H54 (cell line): ENCODE measurements at places on chromosomes 11 and 22.

- DNase-seq = no peak
Measured at GRCh38 chr11:115527534-115528125, 23.4 kb upstream of the CADM1 start.

GRCh38 chr11:125262194-125262829, 97.8 kb downstream of the PKNOX2 start:
- DNase-seq = no peak

DNA sequence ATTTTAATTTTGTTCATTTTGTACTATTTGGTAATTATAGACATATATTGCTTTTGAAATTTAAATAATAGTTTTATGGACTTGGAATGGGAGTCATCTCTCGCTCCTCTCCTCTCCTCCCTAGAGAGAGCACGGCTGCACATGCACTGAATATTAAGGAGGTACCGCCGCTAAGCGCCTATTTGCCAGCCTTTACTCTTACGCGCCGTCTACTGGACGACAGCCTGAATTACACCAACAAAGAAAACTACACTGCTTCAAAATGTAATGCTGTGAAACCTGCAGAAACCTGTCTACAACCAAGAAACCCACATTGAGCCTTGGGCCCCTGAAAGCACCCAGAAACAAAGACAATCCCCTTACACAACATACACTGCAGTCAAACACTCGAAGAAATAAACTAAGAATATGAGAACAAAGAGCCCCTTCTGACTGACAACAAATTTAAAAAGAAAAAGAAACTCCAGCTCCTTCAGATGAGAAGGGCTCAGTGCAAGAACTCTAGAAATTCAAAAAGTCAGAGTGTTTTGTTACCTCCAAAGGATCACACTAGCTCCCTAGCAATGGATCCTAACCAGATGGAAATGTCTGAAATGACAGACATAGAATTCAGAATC, 737.2 kb downstream of the LRRC4C start:
- peak; percentile 13 for DNase-seq

DNA sequence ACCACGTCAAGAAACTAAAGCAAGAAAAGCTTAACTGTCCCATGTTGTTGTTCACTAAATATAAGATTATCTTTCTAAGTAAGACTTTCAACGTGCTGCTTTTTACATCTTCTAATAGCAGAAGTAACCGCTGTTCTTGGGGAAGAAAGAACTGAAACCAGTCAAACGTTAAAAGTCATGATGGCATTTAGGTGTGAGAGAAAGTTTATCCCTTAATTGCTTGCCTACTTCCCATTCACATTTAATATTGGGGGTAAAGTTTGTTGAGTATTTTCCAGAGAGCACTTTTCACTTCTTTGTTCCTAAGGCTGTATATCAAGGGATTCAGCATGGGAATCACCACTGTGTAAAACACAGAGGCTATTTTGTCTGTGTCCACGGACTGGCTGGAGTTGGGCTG, 970 bp downstream of the OR5B21 start:
- DNase-seq = no peak

DNA sequence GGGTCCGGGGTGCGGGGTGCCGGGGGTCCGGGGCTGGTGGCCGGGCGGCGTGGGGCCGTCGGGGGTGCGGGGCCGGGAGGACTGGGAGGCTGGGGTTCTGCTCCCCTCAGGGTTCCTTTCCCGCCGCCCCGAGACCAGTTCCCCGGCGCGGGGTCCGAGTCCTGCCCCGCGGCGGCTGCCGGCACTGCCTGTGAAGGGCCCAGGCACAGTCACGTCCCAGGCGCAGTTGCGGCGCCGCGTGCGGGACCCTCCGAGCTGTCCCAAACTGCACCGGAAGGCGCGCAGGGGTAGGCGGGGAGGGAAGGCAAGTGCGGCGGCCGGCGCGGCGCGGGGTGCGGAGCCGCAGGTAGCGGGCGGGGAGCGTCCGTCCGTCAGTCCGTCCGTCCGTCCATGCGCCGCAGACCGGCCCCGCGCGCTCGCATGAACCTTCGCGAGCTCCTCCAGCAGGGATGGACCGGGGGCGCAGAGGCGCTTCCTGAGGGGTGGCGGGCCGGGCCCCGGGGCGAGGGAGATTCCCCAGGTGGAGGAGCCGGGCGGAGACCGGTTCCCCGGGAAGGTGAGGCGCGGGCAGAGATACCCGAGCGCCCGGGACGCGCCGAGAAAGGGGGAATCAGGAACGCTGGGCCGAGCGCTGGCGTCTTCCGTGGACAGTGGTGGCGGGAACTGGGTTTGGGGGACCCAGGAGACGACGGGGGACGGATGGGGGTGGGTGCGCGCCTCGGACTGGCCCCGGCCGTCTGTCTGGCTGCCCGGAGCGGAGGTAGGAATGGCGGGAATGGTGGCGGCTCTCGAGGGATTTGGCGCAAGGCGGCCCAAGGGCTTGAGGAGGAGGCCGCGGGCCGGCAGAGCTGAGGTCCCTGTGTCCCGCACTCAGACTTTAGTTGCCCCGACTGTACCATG, 3.1 kb upstream of the ADORA2A start:
- DNase-seq = no peak

- DNase-seq = no peak
Measured at GRCh38 chr22:49057910-49058309, 769.8 kb downstream of the BRD1 start.

- no peak for DNase-seq
Measured at GRCh38 chr22:50314455-50315288, 7.2 kb upstream of the PLXNB2 start.

- DNase-seq = no peak
Measured at GRCh38 chr11:15931497-15931896, 424.8 kb downstream of the SOX6 start.

DNA sequence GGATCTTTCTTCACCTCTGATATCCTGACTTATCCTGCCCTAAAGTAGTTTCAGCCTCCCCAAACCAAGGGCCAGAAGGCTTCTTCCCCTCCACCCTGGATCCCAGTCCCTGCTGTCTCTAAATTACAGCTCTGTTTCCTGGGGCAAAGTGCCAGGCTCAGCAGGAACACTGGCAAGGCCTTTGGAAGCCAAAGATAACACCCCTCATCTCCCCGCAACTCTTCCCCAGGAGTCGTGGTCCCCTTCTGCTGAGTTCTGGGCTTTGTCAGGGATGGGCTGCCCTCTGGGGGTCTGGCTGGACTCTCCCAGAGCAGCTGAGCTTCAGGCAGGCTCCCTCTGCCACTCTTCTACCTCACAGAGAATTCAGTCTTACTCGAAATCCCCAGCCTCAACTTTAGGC, 53.8 kb upstream of the AMPD3 start:
- DNase-seq = no peak

- DNase-seq = no peak
Measured at GRCh38 chr22:38732251-38732815, 23.5 kb downstream of the SUN2 start.

DNA sequence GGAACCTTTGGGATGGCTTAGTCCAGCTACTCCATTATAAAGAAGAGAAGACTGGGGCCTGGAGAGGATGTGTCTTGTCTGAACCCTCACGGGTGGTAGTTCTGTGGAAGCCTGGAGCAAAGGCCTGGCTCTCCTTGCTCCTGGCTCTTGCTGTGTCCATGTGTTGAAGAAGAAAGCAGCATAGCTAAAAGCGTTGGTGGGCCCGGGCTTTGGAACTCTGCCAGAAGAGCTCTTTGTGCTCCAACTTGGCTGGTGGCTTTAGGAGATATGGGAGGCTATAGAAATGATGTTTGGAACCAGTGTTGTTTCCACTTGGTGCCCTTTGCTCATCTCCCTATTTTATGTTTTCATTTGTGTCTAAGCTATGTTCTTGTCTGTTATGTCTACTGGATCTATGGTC, 131.1 kb downstream of the DBX1 start:
- no peak for DNase-seq

DNA sequence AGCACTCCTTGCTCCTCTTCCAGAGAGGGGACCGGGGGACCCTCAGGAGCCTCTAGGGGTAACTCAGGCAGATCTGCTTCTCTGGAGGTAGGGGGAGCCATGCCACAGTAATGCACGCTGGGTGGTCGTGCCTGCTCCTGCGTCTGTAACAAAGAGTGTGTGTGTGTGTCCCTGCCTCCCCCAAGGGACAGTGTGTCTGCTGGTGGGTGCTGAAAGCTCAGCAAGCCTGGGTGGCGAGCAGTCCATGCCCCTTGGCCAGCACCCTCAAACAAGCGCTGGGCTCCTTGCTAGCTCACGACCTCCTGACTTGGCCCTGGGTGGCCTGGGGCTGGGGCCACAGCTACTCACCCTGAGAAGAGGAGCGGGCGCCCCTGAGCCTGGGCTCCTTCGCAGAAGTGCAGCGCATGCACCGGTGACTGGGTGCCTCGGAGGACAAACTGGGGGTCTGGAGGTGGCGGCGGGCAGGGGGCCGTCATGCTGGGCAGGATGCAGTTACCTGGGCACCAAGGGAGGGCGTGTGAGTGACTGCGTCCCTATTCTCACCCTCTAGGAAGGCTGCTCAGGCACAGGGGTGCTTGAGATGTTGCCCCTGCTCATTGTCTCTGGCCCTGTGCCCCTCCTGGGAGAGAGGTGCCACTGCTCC, 33.7 kb downstream of the GNB1L start:
- no peak for DNase-seq

GRCh38 chr11:116215471-116216113, 557.2 kb downstream of the BUD13 start:
- no peak for DNase-seq

- DNase-seq = no peak
Measured at GRCh38 chr11:121131656-121132055, 30.6 kb downstream of the TECTA start.

DNA sequence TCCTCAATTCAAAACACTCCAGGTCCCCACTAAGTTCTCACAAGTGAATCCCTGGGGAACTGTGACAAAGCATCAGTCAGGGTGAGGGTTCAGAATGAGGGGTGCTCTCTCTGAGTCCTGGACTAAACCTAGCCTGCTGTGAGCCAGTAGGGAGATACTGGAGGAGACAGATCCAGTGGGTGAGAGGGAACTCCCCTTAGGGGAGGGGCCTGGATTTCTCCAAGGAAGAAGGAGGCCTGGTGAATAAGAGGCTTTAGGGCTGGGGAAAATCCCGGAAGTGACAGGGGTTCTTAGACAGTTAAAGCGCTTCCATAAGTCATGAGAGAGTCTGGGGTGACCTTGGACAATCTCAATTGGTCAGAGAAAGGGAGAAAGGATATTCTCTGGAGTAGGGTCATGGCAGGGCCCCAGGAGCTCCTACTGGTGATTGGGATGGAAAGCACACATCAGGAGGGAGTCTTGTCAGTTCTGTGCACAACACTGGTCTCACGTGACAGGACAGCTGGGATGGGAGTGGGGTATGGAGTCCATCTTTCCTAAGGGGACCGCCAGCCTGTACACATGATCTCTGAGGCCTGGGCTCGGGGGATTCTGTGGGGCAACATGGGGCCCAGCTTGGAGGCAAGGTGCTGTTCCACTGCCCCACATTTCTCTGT, 1.5 kb downstream of the TBC1D10A start:
- peak; percentile 79 for DNase-seq

DNA sequence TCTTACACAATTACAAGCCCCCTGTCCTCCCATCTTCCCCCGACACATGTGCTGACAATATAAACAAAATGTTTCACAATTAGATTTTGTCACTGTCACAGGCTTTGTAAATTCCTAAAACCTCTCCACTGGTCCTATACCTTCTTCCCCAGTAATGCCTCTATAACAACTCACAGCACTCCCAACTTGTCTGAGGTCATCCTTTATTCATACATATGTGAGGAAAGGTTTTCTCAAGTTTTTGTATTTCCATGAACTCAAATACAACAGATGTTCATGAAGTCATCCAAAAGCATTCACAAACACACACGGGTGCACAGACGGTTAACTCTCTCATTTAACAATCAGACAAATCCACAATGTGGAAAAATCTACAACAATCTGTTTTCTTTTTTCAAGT, 1.9 kb downstream of the OR52H1 start:
- DNase-seq = no peak

DNA sequence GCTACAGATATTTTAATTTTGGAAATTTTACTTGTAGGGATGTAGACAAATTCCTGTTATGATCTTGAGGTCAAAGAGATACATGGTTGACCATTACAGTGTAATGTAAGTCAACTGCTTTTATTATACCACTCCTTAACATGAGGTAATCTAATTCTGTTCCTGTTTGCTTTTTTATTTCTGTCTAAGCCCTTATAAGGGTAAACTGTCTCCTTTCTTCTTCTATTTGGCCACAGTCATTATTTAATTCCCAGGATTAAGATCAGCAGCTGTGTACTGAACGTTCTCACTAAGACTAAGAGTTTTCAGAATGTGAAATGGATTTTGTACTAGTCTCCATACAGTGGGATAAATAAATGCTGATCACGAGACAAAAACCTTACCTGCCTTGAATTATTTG, 32.8 kb downstream of the C2CD3 start:
- DNase-seq = no peak

DNA sequence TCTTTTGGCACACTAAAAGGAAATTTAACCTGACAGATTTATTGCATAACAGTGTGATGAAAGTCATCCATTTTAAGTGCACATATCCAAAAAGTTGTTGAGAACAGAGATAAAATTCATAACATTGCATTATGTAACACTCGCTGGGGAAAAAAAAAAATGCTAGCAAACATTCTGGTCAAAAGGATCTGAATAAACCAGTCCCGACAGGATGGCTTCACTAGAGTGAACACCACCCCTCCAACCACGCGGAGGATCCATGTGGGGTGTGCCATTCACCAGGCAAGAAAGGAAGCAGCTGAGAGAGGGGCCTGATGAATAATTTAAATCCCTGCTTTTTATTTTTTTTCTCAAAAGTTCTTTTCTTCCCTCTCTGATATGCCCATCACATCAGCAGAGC, 258.7 kb downstream of the DCDC1 start:
- no peak for DNase-seq

DNA sequence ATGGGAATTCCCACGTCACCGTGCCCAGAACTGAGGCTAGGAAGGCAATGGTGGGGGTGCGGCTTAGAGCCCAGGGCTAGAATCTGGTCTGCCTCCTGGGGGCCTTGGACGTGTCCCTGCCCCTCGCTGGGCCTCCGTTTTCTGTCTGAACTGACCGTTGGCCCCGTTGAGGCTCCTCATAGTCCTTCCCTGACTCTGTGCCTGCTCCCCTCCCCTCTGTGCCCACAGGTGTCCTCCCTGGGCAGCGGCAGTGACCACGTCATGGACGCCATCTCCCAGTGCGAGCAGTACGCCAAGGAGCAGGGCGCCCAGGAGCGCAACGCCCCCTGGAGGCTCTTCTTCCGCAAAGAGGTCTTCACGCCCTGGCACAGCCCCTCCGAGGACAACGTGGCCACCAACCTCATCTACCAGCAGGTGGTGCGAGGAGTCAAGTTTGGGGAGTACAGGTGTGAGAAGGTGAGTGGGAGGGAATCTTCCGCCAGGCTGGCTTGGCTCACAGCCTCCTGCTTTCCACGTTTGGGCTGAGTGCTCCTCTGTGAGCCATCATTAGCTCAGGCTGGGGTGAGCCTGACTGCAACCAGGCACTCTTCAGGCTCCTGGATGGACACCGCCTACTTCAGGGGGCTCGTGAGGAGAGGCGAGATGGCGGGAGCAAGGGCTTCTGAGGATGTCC, 63.9 kb downstream of the MYO7A start:
- no peak for DNase-seq

- DNase-seq = no peak
Measured at GRCh38 chr22:46050916-46051614, 74.1 kb upstream of the WNT7B start.

GRCh38 chr11:82004537-82005213, 729.0 kb downstream of the FAM181B start:
- no peak for DNase-seq
